ENCODE measurements at places on chromosomes 11 and 22.
A peak's percentile ranks its signal among the peaks of the same experiment; 100 is the strongest.

- no peak for DNase-seq
Measured at GRCh38 chr11:27820249-27820648, 120.0 kb upstream of the BDNF start.

DNA sequence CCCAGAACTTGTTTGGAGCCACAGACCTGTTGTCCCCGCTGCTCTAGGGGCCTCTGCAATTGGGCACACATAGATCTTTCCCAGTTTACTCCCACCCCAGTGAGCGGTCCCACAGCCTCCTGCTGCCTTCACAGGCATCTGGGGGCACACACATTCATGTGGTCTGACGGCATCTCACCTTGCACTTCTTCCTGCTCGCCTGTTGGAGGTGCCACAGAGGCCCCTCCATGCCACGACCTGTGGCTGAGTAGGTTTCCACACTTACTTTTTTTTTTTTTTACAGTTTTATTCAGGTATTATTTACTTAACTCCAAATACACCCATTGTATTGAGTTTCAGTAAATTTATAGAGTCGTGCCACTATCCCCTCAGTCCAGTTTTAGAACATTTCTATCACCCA lies 68.9 kb upstream of the SEPTIN5 start:
- no peak for DNase-seq

DNA sequence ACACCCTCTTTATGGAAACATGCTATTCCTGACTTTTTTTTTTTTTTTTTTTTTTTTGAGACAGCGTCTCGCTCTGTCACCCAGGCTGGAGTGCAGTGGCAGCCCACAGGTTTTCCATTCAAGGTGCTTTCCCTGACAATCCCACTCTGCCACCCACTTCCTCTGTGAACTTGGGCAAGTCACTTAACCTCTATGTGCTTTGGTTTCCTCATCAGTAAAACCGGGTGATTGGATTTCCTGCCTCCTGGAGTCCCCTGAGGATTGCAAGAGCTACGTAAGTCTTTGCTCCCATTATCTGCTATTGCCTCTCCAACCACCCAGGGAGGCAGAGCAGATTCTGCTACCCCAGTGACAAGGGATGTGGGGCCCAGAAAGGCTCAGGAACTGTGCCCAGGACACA lies 54.1 kb downstream of the CELSR1 start:
- no peak for DNase-seq

DNA sequence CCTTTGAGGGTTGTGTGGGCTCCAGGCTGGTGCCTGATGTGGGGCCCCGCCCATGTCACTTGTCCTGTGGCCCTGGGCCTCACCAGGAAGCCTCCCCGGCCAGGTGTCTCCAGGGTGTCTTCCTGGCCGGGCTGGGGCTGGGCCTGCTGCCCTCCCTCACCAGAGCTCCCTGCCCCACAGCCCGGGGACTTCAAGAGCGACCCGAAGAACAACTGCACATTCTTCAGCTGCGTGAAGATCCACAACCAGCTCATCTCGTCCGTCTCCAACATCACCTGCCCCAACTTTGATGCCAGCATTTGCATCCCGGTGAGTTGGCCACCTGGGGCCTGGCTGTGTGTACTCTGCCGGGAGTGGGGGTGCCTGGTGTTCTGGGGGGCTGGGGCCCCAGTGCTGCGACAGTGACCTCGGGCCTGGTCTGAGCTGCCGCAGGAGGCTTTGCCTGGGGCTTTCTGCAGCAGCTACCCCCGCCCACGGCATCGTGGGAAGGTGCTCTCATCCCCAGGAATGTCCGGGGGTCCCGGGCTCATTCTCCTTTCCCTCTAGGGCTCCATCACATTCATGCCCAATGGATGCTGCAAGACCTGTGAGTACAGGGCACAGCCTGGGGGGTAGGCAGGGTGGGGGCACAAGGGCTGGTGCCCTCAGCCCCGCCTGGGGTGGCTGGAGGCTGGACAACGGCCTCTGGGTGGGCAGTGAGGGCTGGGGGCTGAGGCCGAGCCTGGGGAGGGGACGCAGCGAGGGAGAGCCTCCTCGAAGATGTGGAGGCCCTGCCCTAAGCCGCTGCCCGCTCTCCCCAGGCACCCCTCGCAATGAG lies 34.6 kb downstream of the MUC2 start:
- DNase-seq: no peak

DNA sequence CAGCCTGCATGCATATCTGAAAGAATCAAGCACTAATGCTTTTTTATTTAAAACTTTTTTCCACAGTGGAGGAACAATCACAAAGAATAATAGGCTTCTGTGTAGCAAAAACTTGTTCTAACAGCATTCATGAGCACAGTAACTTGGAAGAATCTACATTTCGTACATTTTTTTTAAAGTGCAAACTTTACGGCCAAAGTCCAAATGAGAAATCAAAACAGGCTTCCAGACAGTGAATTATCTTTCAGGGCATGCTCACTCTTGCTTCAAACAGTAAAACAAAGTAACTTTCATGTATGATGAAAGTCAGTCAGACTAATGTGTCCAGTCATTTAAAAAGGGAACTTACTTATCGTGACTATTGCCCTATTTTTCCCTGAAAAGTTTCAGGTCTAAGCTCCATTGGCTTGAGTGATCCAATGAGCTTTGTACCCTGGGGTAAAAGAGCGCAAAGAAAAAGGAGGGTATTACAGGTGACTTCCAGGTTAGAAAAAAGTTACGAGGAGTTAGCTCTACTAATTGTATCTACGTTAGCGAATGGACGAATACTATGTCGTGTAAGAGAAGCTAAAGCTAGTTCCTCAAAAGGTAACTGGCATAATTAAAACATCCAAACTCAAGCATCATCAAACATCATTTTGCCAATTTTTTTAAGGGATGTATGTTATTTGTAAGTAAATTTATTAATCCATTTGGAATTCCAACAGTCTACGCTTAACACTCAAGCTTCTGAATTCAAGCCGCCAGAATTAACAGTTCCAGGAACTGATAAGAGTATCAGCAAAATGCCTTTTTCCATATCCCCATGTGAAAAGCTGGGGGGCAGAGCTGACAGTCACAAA lies 1.7 kb downstream of the PICALM start:
- peak; percentile 42 for DNase-seq

- no peak for DNase-seq
Measured at GRCh38 chr22:21067901-21068680, 22.3 kb downstream of the LRRC74B start.

DNA sequence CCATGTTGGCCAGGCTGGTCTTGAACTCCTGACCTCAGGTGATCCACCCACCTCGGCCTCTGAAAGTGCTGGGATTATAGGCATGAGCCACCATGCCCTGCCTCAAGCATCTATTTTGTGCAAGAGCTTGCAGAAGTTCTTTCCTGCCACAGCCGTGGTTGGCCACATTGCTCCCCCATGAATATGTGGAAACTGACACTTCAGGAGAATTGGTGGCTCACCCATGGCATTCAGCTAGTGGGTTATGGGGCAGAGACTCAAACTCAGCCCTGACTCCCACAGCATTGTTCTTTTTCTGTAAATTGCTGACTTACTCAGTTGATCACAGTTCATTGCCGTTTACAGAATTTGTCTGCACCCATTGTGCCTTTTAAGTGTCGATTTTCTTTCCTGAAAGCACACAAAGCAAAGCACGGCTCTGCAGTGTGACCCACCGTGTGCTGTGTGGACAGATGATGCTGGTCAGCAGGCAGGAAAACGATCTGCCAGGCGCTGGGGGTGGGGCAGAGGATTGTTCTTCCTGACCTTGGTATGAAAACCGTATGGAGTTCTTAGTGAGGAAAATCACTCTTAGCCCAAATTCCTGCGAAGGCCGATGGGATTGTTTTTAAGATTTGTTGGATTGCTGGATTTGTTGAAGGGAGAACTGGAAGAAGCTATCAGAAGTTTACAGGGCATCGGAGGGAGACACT lies 115.6 kb downstream of the PTPRJ start:
- no peak for DNase-seq

DNA sequence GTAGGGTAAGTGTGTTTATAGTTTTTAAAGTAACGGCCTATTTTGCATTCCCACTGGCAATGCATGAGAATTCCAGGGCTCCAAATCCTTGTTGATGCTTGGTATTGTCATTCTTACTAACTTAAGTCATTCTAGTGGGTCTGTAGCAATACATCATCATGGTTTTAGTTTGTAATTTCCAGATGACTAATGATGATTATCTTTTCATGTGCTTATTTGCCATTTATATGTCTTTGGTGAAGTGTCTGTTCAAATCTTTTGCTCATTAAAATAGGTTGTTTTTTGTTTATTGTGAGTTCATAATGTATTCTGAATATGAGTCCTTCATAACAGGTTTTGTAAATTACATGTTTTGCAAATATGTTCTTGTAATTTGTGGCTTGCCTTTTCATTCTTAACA lies 31.2 kb downstream of the MTMR3 start:
- peak; percentile 86 for DNase-seq

- DNase-seq: no peak
Measured at GRCh38 chr11:94938095-94939055, 35.0 kb downstream of the CWC15 start.

- DNase-seq: peak; percentile 75
Measured at GRCh38 chr11:124482362-124483147, 37.1 kb upstream of the OR8B8 start.

GRCh38 chr11:105137286-105137685 lies 2.3 kb downstream of the CARD18 start:
- DNase-seq: peak; percentile 63

DNA sequence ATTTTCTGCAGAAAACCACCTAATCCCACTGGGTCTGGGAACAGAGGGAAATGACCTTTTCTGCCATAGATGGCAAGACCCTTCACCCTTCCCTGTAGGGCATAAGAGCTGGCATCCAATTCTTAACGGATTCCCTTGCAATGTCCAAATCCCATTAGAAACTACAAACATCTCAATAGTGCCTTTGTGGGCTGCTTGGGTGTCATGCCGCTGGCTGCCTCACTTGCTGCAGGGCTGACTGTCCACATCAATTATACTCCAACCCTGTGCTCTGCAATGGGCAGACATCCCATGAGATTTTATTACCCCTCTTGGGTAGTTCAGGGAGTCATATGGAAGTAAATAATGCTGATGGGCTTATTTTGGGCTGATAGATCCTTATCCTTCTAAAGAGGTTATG lies 7.3 kb downstream of the GRAP2 start:
- no peak for DNase-seq

- DNase-seq: no peak
Measured at GRCh38 chr22:29784451-29785361, 17.5 kb downstream of the UQCR10 start.

GRCh38 chr11:1782031-1782590 lies 18.4 kb upstream of the CTSD start:
- DNase-seq: no peak

- DNase-seq: no peak
Measured at GRCh38 chr11:116579857-116580727, 192.7 kb downstream of the BUD13 start.

GRCh38 chr11:123616505-123617198 lies 37.8 kb downstream of the SCN3B start:
- DNase-seq: peak; percentile 93

- no peak for DNase-seq
Measured at GRCh38 chr22:29148036-29148435, 57.7 kb upstream of the EMID1 start.

- no peak for DNase-seq
Measured at GRCh38 chr22:49240016-49240380, 587.7 kb downstream of the BRD1 start.

DNA sequence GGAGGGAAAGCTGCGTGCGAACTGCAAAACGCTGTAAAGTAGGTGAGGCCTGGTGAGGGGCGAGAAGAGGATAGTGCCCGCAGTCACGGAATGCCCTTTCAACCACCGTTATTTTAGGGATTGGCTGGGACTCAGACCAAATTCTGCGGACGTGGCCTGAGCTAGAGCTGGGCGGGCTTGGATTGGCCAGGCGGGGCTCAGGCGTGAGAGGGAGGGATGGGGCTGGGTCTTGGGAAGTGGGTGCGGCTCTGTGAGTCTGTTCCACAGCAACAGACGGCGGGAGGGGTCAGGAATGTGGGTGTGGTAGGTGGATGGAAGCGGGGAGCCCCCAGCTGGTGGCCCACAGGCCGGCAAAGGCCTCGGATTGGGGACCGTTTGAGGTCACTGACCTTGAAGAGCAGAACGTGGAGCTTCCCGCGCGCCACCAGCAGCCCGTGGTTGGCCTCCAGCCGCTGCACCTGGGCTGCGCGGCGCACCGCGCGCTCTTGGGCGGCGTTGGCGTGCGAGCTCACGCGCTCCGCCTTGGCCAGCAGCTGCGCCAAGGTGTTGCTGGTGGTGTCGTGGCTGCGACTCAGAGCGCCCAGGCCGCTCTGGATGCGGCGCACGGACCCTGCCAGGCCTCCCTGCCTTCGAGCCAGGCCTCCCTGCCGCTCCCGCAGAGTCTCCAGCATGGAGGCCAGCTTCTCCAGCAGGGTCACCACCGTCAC lies 444 bp downstream of the CAVIN3 start:
- DNase-seq: peak; percentile 88

- DNase-seq: peak; percentile 12
Measured at GRCh38 chr11:69817265-69818230, 1.7 kb downstream of the FGF3 start.

DNA sequence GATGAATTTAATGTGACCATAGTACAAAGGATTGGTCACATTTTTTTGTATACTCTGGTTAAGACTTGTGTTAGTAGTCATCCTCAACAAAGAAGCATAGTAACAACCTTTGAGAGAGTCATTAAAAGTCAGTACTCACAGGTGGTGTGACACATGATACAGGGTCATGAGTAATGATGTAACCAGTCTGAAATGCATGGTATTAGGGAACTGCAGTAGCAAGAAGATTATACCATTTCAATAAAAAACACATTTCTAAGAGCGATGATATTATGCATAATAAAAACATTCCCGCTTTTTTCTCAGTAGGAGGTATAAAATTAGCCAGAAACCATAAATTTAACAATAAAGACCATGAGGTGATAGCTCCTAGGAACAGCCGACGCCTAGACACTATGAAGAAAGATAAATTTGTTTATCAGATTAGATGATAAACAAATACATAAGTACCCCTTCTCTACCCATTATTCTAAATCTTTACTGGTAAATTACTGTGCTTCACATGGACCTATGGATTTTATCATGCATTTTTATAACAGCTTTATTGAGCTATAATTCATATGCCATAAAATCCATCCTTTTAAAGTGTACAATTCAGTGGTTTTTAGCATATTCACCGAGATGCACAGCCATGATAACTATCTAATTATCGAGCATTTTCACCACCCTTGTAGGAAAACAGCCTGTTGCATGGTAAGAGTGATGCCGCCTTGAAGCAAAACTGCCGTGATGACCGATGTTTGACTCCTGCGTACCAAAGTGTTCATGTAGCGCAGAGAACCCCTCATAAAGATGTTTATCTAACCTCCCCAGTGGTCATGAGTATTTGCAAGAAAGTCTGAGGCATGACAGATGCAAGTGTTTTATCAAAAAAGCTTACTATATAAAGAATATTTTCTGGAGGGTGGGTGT lies 41.8 kb downstream of the TMPRSS5 start:
- DNase-seq: peak; percentile 82

GRCh38 chr11:78127403-78127802 lies 12.0 kb downstream of the ALG8 start:
- DNase-seq: no peak

GRCh38 chr11:124791626-124792341 lies 8.4 kb downstream of the MSANTD2 start:
- peak; percentile 21 for DNase-seq

- no peak for DNase-seq
Measured at GRCh38 chr11:93840981-93841380, 9.4 kb downstream of the VSTM5 start.

- no peak for DNase-seq
Measured at GRCh38 chr11:72234514-72234830, 9.5 kb downstream of the PHOX2A start.

- DNase-seq: no peak
Measured at GRCh38 chr22:26374391-26375026, 54.6 kb upstream of the ASPHD2 start.
